ENCODE measurements at places on chromosomes 13 and 19.

- no peak for DNase-seq
These were observed 25.7 kb upstream of the IGFL4 start for GRCh38 chr19:46066471-46066870.

GRCh38 chr19:49823472-49823871 lies 5.4 kb downstream of the MED25 start:
- no peak for DNase-seq

DNA sequence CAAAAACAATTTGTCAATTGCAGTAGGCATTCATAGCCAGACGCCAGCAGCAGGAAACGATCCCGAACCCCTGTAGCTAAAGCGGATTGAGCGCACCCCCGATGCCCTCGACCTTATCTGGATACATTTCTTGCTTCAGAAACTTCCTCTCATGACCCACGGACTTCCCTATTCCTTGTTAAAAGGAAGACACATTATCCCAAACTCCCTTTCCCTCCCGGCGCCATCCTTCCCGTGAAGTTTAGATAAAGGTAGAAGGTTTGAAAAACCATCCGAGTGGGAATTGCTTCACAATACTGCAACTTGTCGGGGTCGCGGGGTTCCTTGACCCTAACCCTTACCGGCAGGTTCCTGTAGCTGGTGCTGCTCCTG lies 977 bp downstream of the PCDH20 start:
- no peak for DNase-seq

GRCh38 chr19:57280165-57280961 lies at the start of gene ZNF460:
Gene ZNF460 (plus strand): TSS chr19:57280485. CDS start chr19:57280807, 322 bp downstream.
- peak; percentile 92 for DNase-seq

Measured in pulmonary artery endothelial cell (primary cell).